Stimulated activated CD8-positive, alpha-beta memory T cell treated with anti-CD3 and anti-CD28 coated beads, Interleukin-12 subunit alpha, Interleukin-12 subunit beta, amount 100 ng/mL, for 1 hour (primary cell): ENCODE measurements at places on chromosomes 13 and 19.

GRCh38 chr13:48592688-48593049 lies 59.8 kb upstream of the RCBTB2 start:
- no peak for DNase-seq

DNA sequence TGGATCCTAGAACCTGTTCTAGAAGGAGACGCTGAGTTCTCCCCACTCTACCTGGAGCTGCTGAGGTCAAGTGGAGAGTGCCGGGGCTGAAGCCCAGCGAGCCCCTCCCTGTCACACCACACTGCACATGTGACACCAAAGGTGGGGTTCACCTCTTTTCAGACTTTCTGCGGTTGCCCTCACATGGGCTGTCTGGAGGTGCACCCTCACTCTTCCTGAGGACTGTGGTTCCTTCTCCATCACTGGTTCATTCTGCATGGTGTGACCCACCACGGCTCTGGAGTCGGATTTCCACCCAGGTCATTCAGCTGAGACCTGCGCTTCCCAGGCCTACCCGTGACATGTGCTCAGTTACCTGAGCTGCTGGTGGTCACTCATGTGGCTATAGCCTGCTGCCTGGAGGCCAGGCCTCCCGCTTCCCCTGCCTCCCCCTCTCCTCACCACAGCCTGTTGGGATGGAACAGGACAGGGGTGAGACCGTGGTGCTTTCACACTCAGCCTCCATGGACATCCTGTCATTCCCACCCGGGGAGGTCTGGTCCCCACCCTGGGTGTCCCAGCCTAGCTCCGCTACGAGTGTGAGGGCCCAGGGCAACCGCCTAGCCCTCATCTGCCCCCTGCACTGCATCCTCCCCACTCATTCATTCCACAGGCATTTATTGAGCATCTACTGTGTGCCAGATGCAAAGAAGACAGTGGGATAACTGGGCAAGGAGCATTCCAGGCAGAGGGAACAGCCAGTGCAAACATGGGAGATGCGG lies 605 bp upstream of the A1BG start:
- DNase-seq = no peak

GRCh38 chr19:39335168-39335548 lies 685 bp downstream of the GMFG start:
- DNase-seq = no peak

DNA sequence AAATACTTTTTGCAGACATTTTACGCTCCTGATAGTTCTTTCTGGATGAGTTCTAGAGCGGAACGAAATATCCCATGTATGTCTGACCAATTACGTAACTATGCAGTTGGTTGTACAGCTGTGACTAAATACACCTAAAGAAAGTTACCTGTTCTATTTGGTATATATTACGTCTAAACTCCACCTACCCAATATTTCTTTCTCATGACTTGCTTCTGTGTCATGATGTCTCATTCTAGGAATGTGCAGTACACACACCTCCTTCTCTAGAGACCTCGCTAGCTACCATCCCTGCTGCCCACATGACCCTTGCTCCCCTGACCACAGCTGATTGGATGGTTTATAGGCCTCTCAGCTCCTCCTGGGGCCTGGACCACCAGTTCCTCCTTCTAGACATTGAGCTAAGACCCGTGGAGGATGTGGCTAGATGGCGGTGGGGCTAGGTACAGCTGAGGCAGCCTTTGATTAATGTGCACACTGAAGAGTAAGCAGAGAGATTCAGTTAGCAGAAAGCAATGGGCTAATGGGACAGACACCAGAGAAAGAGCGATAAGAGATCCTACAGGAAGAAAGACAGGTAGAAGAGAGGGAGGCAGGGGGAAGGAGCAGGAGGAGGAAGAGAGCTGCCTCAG lies 422.1 kb downstream of the COG6 start:
- no peak for DNase-seq

DNA sequence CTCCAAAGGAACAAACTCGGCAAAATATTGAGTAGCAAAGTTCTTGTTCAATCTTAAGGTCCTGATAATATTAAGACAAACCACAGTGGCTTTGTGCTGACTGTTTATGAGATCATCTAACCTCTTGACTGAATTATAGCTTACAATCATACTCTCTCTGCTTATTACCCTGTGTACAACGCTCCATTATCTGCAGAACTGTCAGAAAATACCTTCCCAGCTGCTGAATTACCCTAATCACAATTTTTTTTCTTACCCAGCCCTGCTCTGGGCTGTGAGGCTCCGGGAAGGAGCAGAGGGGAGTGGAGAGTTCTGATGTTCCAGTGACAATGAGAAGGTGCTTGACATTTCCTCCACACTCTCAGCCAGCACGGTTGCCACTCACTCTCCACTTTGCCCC lies 64.8 kb downstream of the DCT start:
- DNase-seq = no peak

- no peak for DNase-seq
Measured at GRCh38 chr19:44848812-44849447, 2.8 kb downstream of the NECTIN2 start.

DNA sequence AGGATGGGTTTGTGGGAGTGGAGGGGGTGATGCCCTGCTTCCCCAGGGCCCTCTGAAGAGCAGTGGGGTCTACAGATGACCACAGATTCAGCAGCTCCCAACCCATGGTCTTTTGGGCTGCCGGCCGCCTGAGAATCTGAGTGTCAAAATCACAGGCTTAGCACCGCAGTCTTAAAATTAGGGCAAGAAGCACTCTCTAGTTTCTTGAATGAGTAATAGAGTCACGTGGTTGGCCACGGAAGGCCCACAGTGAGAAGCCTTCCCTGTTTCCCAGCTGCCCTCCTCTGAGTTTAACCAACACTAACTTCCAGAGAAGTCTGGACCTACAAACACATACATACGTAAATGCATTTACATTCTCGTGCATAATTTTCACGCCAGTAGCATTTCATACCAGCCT lies 5.2 kb downstream of the PRMT1 start:
- no peak for DNase-seq

DNA sequence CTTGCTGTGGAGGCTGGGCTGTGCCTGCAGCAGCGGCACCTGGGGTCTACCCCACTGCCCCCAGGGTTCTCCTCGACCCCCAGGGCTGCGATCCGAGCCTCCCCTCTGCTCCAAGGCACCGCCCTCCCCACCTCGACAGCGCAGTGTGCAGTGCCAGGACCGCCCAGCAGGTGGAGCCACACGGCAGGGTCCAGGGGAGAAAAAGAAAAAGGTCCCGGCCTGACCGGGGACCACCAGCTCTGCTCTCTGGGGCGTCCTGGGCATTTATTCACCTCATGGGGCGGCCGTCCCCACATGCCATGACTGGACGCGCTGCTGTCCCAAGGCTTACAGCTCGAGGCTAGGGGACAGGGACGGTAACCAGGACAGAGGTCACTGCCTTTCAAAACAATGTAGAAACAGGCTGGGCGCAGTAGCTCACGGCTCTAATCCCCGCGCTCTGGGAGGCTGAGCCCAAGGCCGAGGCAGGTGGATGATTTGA lies 10.6 kb downstream of the REXO1 start:
- DNase-seq = peak; percentile 35

GRCh38 chr19:3059653-3060052 lies 2.6 kb downstream of the TLE5 start:
- DNase-seq = no peak

DNA sequence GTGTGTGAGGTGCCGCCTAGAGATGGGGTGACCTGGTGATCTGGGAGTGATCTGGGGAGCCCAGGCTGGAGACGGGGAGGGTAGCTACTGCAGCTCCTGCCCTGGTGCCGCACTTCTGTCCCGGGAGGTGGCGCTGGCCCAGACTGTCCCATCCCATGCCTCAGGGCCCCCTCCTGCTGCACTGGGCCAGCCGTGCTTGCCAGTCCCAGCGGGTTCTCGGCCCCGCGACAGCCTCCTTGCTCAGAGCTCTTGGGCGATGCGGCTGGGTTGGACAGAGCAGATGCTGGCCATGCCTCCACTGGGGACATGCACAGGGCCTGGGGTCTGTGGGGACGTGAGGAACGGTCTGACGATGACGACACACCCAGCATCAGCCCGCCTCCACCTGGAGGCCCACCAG lies 2.5 kb downstream of the RAX2 start:
- DNase-seq = no peak

DNA sequence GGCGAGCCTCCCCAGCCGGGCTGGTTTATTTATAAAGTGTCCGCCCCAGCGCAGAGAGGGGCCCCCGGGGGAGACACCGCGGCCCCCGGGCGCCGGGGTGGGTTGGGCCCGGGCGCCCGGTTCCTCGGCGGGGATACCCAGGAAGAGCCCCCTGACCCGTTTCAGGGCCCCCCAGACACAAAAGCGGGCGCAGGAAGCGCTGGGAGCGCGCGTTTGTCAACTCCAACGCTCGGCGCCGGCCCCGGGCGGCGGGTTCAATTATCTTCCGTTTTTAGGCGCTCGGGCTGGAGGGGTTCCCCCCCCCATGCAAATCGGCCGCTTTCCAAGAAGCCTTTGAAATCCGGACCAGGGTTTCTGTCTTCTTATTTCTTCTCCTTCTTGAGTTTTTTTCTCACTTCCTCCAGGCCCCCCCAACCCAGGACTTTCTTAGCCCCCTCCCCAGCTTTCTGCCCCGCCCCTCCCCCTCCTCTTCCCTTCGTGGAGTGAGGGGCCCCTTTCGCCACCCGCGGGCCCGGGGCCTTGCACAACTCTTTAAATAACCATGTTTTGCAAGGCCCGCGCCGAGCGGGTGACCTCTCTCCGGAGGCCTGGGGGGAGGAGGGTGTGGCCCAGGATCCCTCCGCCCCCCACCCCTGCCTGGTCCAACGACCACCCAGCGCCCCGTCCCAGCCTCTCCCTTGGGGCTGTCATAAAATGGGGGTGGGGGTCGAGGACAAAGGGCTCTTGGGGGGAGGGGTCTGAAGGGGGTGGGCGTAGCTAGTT lies 935 bp downstream of the ARID3A start:
- no peak for DNase-seq

- DNase-seq = no peak
Measured at GRCh38 chr19:52191951-52192350, 2.1 kb downstream of the PPP2R1A start.

GRCh38 chr19:29793116-29793727 lies 18.6 kb upstream of the CCNE1 start:
- no peak for DNase-seq

- no peak for DNase-seq
Measured at GRCh38 chr19:49357186-49357585, 5.0 kb downstream of the TEAD2 start.

GRCh38 chr13:51714663-51715168 lies 89.2 kb downstream of the DHRS12 start:
- DNase-seq = no peak

DNA sequence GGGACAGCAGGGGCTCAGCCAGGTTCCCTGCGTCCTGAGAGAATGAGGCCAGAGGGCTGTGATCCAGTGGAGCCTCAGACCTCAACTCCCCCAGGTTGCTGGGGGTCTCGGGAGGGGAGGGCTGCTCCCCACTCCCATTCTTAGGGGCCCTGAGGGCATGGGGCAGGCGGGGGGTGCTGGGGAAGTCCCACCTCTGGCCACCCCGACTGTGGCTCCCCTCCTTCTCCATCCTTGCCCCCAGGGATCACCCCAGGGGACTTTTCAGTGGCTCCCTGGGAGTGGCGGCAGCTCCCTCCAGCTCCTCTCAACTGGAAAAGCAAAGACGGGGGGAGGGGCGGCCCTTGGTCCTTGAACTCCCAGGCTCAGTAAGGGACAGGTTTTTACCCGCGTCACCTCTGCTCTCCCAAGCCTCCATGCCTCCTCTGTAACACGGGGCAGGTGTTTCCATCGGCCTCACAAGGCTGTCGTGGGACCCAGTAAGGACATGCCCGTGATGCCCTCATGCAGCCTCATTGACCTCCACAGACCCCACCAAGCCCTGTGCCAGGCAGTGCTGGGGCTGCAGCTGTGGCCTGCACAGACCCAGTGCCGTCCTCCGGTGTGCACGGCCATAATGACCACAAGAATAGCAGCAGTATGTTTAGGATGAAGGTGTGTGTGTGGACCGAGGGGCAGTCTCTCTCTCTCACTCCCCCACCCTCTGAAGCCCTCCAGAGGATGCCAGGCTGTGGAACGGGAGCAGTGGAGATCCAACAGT lies 11.6 kb upstream of the TOMM40 start:
- DNase-seq = no peak

GRCh38 chr13:44726778-44727177 lies 150.6 kb upstream of the TSC22D1 start:
- DNase-seq = no peak

DNA sequence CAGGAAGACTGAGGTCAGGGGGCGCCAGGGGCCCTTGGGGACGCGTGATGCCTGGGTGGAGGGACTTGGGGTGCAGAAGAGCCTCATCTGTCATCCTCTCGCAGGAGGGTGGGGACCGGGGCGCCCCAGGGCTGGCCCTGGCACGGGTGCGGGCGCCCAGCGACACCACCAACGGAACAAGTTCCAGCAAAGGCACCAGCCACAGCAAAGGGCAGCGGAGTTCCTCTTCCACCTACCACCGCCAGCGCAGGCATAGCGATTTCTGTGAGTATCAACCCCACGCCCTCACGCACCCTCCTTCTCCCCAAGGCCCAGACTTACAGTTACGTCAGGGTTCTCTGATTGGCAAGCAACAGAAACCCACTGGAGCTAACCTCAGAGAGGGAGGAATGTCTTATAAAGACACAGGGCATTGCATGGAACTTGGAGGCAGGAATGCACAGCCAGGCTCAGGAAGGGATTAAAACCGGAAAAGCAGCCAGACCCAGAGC lies 29.4 kb downstream of the MARK4 start:
- DNase-seq = no peak

DNA sequence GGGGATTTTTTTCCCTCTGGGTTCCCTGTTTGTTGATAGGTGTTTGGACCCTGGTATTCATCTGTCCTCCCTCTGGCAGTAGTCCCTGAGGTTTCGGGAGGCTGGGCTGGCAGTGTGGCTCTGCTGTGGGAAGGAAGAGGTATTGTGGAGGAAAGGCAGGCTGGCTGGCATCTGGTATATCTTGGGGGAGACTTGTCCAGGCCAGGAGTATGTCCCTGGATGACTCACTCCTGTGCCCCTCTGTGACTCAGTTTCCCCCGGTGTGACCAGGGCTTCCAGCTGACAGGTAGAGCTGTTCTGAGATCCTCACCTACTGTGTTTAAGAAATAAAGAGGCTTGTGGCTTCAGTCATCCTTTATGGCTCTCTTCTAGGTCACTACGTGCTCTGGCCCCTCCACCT lies 14.2 kb upstream of the ZNF492 start:
- no peak for DNase-seq

GRCh38 chr13:45364876-45365557 lies 24.0 kb upstream of the TPT1 start:
- DNase-seq = no peak

DNA sequence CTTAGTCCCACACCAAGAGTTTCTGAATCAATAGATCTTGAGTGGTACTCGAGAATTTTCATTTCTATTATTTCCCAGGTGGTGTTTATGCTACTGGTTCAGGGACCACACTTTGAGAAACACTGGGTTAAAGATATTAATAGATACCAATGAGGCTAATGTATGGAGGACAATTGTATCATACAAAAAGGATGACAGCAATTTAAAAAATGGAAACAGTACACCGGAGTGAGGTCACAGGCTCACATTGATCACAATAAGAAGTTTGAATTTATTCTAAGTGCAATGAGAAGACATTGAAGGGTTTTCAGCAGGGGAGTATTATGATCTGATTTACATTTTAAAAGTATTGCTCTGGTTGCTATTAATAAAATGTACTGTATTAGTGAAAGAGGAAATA lies 488.3 kb downstream of the PCDH17 start:
- no peak for DNase-seq
